ENCODE measurements at places on chromosomes 11 and 22.

DNA sequence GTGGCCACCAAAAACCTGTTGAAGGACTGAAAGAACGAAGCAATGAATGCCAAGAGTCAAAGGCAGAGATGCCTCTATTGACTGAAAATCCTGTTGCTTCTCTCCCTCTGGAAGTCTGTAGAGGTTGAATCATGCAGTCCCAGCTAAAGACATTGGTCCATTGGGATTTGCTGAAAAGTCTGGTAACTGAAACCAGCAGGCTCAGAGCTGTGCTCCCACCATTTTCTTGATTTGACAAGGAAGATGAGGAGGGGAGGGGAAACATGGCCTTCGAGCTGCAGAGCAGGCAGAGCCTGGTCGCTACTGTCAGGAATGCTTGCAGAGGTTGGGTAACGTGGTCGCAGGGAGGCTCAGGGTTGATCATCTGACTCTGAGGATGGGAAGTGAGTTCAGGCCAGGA, 72.8 kb upstream of the CSNK2A3 start:
- DNase-seq, result no peak

GRCh38 chr11:73288192-73288872, 16.2 kb downstream of the P2RY6 start:
- no peak for DNase-seq

- no peak for DNase-seq
These were observed 9.5 kb downstream of the MACROD1 start for GRCh38 chr11:64156235-64157011.

- no peak for DNase-seq
These were observed 5.9 kb downstream of the DBX1 start for GRCh38 chr11:20154381-20154780.

DNA sequence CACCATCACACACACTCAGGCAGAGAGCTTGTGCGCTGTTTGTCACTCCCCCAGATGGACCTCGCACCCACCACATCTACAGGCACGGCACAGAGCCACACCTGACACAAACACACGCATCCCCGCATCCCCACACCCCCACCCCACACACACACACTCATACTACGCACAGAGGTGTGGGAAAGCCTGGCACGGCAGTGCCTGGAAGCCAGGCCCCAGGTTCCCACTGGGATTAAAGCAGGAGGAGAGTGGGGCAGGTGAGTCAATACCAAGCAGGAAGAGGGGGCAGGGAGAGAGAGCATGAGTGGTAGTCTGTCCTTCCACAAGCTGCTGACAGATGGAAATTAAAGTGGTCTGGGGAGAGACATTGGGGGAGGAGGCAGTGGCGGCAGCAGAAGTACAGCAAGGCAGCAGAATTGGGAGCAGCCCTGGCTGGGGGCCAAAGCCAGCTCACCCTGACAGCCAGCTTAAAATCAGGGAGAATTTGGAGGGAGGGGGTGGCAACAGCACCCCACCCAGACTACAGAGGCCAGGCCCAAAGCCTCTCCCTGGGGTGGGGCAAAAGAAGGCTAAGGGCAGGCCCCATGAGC, 20.7 kb downstream of the TNKS1BP1 start:
- DNase-seq, result no peak

GRCh38 chr11:4041731-4042391, 52.7 kb upstream of the RRM1 start:
- no peak for DNase-seq

DNA sequence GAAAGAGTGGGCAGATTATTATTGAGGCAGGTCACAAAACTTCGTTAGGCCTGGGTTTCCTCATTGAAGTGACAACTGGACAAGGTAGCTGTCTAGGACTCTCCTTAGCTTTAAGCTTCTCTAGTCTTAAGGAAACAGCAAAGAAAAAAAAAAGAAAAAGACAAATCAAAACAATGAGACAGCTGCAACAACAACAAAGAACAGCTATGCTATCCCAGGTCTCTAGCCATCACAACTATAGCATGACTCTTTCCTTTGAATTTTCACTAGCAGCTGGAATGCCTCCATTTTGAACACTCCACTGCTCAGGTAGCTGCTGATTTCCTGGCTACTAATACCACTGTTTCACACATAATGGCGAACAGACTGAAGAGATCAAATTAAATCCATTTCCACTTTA, 302.4 kb upstream of the SORL1-AS1 start:
- no peak for DNase-seq

- no peak for DNase-seq
These were observed 43.3 kb upstream of the SLC35C1 start for GRCh38 chr11:45761659-45762058.

GRCh38 chr11:119147604-119148333, 1.1 kb upstream of the ABCG4 start:
- DNase-seq, result no peak

GRCh38 chr11:46981436-46981835, 44.9 kb downstream of the CSTPP1 start:
- DNase-seq, result no peak

GRCh38 chr11:131077340-131077739, 161.1 kb upstream of the SNX19 start:
- no peak for DNase-seq

DNA sequence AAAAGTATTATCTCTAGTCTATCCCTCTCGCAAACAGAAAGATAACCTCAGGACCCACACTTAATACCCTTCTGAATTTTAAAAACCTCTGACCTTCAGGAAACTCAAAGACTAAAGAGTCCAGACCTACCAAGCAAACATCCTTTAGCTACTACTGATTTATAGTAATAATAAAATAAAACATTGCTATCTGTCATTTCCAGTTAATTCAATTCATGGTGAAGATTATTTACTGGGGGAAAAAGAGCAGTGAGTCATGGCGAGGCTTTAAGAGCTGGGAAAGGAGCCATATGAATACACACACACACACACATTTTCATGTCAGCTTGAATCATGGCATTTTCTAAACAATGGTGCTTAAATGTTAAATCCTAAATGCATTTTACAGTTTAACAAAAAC, 87.1 kb downstream of the FAM76B start:
- no peak for DNase-seq

- no peak for DNase-seq
These were observed 23.1 kb upstream of the FZD4 start for GRCh38 chr11:86978247-86978646.

- no peak for DNase-seq
These were observed 42.0 kb downstream of the FBLN1 start for GRCh38 chr22:45544588-45545170.

DNA sequence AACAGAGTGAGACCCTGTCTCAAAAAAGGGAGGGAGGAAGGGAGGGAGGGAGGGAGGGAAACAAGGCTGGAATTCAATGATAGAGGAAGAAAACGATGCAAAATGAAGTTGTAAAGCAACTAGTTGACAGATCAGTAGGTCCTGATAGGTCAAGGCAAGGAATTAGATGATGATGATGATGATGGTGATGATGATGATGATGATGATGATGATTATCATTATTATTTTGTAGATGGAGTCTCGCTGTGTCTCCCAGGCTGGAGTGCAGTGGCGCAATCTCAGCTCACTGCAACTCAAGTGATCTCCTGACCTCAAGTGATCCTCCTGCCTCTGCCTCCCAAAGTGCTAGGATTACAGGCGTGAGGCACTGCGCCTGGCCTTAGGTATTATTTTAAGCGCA, 11.3 kb upstream of the L3MBTL2 start:
- no peak for DNase-seq

- no peak for DNase-seq
These were observed 28.6 kb upstream of the RASL10A start for GRCh38 chr22:29344137-29344536.

- DNase-seq, result no peak
These were observed 42.5 kb downstream of the DENND5A start for GRCh38 chr11:9222654-9223053.

DNA sequence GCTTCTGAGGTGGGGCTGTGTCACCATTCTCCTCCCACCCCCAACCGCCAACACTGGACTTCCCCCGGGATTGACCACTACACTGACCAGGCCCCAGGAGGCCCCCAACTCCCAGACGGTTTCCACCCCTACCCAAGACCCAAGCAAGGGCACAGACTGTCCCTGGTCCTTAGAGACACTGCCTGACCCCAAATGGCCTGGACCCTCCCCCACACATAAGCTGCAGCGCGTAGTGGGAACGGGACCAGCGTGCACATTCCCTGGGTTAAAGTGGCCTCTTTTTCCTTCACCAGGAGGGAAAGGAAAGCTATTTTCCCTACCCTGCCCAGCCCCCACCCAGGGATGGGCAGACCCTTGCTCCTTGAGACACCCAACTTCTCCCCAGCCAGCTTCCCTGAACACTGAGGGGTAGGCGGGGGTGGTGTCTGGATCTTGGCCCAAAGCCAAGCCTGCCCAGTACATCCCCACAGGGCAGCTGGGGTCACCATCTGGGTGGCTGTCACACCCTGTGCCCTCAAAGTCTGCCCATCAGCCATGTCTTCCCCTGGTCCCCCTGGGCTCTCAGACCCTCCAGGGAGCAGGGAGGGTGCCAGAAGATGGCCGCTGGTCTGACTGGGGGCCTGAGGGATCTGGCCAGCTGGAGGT, 1.6 kb upstream of the MAPK12 start:
- no peak for DNase-seq

DNA sequence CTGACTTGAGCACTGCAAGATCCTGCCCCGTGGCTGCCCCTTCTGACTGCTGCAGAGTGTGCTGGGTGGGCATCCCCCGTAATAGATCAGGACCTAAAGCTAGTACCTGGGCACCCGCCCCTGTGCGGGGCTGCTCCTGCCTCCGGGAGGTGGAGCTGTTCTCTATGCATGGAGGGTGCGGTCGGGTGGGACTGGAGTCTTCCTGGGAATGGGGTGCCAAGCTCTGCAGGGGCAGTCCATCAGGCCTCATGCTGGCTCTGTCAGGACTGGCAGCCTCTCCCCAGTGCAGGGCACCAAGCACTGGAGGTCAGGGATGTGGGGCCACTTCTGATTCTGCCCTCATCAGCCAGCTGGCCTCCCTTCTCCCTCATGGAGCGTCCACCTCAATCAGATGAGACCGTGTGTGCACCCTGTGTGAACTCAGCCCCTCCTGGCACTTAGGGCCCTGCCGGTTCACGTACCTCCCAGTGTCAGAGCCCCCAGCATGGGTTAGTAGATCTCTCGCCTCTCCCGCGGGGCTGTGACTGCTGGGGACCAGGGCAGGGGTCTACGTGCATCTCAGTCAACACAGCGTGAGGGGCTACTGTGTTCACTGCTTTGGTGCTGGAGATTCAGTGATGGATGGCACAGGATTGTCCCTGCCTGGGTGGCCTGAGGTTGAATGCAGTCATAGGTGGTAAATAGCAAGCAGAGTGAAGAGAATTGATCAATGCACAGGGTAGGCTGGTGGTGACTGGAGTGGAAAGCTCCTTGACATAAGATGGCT, 30.8 kb downstream of the MPPED1 start:
- no peak for DNase-seq

DNA sequence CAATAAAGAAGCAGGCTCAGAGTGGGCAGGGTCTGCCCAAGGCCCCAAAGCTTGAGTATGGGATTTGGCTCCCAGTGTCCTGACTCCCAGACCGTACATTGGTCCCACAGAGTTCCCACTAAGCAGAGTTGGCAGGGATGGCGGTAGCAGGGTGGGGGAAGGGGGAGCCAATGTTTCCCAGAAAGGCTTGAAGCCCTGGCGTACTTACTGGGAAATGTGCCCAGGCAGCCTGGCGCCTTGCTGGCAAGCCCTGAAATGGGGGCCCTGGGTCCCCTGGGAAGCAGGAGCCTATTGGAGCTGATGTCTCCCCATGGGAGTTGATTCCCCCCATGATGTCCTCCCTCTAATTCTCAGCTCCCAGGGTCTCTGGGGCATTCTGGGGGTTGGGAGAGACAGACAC, 9.3 kb downstream of the ARHGEF17 start:
- no peak for DNase-seq

- DNase-seq, result no peak
These were observed 116.0 kb downstream of the MN1 start for GRCh38 chr22:27685515-27685914.

- no peak for DNase-seq
These were observed 1.2 kb upstream of the FAR1 start for GRCh38 chr11:13667245-13667644.

GRCh38 chr11:32173977-32174376, 83.1 kb downstream of the RCN1 start:
- no peak for DNase-seq

DNA sequence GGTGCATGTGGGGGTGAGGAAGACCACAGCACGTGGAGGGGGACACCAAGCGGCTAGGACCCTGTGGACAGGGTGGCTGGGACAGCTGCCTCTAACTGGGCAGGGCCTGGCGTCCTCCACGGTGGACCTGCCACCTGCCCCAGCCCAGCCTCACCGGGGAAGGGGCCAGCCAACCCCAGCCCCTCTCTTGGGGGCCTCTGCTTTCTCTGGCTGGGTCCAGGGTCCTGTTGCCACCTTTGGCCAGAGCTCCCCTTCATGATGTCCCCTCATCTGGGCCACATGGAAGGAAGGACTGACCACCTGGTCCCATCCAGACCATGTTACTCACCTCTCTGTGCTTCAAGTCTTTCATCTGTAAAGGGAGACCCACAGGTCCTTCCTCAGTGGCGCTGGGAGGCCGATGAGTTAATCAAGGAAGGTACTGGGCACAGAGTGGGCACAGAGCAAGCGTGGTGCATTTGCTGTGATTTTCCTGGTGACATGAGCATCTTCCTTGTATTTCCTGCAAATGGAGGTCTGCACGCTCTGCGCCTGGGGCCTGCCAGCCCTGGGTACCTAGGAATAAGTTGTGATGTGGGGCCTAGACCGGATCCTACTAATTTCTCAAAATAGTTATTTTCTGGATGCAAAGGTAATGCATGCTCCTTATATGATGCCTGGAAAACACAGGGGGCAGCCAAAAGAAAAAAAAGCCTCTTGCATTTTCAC, 538.4 kb downstream of the TBC1D22A start:
- DNase-seq, result no peak

- no peak for DNase-seq
These were observed 15.7 kb upstream of the GNB1L start for GRCh38 chr22:19870153-19871022.

- DNase-seq, result no peak
These were observed 2.2 kb upstream of the OR51E2 start for GRCh38 chr11:4699697-4700435.

DNA sequence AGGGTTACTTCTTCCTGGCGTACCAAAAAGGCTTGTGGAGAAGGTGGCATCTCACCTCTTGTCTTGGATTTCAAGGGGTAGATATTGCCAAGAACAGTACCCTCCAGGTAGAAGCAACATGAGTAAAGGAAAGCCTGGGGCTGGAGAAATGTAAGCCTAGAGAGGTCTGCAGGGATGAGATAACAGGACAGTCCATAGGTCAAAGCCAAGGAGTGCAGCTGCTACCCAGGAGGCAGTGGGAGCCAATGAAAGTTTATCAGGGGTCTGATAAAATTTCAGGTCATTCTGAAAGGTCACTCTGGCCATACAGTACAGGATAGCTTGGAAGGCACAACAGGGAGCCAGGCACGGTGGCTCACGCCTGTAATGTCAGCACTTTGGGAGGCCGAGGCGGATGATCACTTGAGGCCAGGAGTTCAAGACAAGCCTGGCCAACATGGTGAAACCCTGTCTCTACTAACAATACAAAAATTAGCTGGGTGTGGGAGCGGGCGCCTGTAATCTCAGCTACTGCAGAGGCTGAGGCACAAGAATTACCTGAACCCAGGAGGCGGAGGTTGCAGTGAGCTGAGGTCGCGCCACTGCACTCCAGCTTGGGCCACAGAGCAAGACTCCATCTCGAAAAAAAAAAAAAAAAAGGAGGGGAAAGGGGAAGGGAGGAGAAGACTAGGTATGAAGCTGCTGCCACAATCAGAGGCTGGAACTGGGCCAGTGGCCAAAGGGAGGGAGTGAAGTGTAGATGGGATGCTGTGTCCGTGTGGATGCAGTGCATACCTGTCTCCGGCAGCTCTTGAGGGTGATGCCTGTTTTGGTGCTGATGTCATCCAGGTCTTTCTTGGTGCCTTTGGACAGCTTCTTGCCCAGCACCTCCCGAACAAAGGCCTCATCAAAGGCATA, 1.2 kb downstream of the FIBP start:
- no peak for DNase-seq

All from naive thymus-derived CD8-positive, alpha-beta T cell (primary cell).